ENCODE measurements at places on chromosomes 13 and 19.

DNA sequence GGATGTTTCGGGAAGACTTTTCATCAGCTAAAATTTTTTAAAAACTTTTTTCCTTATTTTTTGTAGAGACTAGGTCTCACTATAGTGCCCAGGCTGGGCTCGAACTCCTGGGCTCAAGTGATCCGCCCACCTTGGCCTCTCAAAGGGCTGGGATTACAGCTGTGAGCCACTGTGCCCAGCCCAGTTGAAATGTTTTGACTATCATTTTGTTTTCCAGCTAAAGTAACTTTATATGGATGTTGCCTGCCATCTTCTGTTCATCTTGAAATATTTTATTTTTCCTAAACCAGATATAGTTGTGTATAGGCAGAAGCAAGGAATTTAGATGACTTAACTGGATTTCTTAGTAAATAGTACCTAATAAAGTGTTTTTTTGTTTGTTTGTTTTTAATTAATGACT lies 7.0 kb downstream of the CAB39L start:
- peak; percentile 31 for DNase-seq

- no peak for DNase-seq
Measured at GRCh38 chr19:13764821-13765394, 586 bp downstream of the MRI1 start.

GRCh38 chr13:97250560-97250959 lies 28.4 kb downstream of the MBNL2 start:
- DNase-seq, result no peak

DNA sequence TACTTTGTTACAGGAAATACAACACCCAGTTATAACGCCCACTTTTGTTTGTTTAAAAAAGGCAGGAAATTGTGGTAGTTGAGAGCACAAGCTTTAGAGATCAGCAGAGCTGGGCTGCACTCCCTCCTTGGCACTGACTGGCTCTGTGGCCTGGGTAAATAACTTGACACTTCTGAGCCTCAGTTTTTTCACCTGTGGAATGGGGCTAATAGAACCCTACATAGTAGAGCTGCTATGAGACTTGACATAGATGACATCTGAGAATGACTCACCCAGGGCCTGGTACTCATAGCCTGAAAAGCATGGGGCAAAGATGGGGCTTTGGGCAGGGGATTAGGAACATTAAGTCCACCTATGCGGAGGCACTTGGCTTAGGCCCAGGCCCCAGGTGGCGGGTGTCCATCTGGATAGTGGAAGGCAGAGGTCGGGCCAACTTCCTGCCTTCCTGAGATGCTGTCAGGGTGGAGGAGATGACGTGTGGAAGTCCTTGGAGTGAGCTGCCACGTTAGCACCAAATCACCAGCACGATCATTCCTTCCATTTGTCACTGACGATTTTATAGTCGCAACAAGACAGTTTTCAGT lies 159.1 kb downstream of the KATNAL1 start:
- DNase-seq, result no peak

GRCh38 chr13:33264620-33264978 lies 21.0 kb downstream of the STARD13 start:
- DNase-seq, result no peak

DNA sequence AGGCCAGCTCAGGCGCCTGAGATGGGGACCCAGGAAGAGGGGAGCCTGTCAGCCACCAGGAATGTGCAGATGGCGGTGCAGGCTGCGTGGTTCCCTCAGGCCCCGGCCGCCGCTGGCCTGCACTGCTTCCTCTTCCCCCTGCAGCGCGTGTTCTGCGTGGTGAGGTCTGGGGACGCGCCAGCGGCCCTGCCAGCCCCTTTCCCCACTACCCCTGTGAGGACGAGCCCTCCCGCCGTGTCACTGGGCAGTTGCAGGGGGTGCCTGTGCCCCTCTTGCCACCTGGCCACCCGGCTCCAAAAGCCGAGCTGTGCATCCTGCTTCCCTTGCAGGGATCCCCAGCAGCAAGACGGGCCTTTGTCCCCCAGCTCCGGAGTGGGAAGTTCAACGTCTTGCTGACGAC lies 58.4 kb downstream of the SMARCA4 start:
- DNase-seq, result no peak

DNA sequence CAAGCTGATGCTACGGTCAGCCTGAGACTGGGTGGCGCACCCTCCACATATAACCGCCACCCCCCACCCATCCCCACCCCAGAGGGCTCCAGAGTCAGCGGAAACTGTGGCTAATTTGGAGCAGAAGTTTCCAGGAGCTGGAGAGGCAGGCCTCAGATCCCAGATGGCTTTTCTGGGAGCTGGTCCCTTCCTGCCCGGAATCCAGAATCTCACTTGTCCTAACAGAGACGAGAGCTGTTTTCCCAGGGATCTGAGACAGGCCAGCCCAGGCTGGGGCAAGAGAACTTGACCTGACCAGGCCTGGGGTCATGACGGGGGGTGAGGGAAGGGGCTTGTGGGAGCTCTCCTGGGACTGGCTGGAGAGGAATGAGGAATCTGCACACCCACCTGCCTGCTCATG lies 6.5 kb downstream of the EPHX3 start:
- no peak for DNase-seq

DNA sequence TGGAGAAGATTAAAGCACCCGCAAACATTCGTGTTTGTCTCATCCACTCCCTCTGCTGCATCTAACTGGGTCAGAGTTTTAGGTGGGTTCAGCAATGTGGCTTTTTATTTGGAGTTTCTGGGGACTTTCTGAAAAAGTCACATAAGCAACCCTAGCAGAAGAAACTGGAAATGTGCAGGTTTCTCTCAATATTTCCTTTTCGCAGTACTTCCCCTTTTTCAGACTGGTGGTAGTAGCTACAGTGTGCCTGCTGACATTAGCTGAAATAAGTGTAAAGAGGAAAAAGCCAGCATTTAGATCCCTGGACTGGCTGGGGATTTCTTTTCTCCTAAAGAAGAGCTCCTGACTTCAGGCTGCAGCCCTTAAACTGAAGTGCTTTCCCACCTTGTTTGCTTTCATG lies 15.9 kb upstream of the OLFM4 start:
- no peak for DNase-seq

GRCh38 chr19:46378268-46378667 lies 31.4 kb downstream of the PPP5C start:
- DNase-seq, result peak; percentile 27

DNA sequence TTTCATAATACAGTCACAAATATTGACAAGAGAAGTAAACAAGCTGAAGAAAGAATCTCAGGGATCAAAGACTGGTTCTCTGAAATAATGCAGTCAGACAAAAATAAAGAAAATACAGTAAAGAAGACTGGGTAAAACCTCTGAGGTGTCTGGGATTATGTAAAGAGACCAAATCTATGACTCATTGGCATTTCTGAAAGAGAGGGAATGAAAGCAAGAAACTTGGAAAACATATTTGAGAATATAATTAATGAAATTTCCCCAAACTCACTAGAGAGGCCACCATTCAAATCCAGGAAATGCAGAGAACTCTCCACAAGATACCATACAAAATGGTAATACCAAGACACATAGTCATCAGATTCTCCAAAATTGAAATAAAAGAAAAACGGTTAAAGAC lies 53.0 kb upstream of the GPC6 start:
- no peak for DNase-seq

- no peak for DNase-seq
Measured at GRCh38 chr19:12163826-12164225, 930 bp downstream of the ZNF136 start.

DNA sequence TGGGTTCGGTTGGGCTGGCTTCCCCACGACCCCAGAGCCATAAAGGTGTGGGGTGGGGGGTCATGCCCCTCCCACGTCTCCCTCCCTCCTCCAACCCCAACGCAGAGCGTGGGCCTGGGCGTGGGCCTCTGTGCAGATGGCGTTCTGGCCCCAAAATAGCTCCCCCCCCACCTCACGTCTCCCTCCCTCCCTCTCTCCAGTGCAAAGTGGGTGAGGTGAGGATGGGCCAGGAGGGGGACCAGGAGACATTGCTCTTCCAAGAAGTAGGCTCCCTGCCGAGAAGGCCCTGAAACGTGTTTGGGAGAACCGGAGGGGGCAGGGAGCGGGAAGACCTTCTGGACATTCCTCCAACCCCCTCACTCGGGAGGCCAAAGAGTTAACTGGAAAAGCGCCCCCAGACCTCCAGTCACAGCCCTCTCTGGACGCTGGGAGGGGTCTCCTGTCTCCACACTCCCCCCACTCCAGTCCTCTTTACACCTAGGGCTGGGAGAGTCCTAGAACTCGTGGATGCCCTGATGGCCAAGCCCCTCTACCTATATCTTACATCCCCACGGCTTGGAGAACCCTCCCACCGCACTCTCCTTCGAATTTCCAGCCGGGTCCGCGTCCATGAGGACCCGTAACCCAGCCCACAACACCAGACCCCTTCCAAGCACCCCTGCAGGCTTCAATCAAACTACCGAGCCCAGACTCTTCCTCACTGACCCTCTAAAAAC lies 855 bp downstream of the UNC13A start:
- no peak for DNase-seq

- no peak for DNase-seq
Measured at GRCh38 chr13:59408738-59409137, 755.0 kb downstream of the DIAPH3 start.

- DNase-seq, result no peak
Measured at GRCh38 chr19:28532765-28533341, 680.1 kb downstream of the UQCRFS1 start.

GRCh38 chr13:87376081-87376480 lies 295.1 kb upstream of the SLITRK5 start:
- no peak for DNase-seq

GRCh38 chr19:1155352-1156304 lies 18.4 kb downstream of the SBNO2 start:
- no peak for DNase-seq

- DNase-seq, result no peak
Measured at GRCh38 chr19:44682807-44683206, 11.5 kb downstream of the CEACAM19 start.

DNA sequence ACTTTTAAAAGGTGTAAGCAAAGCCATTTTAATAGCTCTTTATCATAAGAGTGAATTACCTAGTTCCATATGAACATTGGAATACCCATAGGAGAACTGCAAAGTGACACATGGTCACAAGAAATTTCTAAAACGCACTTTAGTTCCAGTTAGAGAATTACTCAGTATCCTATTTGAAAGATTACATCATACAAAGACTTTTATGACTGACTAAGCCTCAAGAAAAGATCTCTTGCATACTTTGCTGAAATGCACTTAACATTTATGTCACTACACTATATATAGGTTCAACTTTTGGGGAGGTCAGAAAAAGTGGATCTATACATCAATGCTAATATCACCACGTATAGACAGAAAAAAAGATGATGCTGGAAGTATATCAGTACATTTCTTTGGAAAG lies 7.1 kb downstream of the PCDH9 start:
- DNase-seq, result no peak

DNA sequence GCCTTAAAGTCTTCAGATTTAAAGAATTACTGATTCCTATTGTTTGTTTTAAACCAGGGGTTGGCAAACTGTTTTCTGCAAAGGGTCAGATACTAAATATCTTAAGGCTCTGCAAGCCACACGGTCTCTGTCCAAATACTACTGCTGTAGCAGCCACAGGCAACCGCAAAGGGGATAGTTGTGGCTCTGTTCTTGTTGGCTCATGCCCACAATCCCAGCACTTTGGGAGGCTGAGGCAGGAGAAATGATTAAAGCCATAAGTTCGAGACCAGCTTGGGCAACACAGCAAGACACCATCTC lies 22.4 kb downstream of the RANBP3 start:
- no peak for DNase-seq

DNA sequence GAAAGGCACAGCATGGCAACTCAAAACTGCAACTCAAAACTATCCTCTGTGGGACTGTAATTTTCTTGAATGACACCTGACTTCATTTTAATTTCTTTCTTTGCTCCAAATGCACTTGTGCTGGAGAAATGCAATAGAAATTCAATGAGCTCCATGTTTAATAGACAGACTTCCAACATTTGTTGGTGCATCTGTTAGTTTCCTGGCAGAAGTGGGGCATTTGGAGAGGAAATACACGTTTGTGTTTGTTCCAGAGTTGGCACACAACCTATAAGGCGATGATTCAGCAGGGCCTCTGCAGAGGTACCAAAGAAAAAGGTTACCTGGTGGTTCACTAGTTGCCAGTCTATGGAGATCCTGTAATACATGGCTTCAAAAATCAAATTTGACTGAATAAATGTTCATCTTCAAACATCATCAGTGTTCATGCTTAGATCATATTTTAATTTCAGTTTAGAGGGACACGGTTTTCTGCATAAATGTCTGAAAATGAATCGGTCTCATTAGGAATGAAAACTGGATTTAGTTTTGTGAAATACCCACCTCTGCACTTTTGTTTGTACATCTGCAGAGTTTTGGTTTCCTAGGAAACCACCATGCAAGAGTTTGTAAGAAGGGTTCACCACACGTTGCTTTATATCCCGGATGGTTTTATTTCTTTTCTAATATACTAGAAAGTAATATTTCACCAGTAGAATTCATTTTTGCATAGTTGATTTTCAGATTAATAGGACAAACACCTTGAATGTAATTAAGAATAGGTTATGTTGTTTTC lies 21.8 kb upstream of the OBI1 start:
- DNase-seq, result no peak

- peak; percentile 95 for DNase-seq
Measured at GRCh38 chr19:46856062-46857022, 4.5 kb upstream of the ARHGAP35 start.

GRCh38 chr19:2333027-2333806 lies 4.7 kb downstream of the SPPL2B start:
- no peak for DNase-seq

DNA sequence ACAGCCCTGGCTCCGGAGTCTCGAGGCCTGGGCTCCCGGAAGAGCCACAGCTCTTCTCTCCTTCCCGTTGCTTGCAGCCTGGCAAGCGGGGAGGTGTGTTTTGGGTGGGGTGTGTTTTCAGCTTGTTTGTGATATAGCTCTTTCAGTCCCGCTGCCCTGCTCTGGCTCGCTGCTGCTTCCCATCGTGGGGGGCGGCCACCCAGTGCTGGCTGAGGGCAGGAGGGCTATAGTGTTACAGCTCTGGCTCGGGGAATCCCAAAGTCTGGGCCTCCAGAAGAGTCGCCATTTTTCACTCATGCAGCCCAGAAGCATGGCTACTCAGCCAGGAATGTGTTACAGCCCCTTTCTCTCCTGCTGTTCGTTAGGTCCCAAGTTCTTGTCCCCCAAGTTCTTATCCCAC lies 2.2 kb upstream of the ZNF256 start:
- DNase-seq, result no peak

DNA sequence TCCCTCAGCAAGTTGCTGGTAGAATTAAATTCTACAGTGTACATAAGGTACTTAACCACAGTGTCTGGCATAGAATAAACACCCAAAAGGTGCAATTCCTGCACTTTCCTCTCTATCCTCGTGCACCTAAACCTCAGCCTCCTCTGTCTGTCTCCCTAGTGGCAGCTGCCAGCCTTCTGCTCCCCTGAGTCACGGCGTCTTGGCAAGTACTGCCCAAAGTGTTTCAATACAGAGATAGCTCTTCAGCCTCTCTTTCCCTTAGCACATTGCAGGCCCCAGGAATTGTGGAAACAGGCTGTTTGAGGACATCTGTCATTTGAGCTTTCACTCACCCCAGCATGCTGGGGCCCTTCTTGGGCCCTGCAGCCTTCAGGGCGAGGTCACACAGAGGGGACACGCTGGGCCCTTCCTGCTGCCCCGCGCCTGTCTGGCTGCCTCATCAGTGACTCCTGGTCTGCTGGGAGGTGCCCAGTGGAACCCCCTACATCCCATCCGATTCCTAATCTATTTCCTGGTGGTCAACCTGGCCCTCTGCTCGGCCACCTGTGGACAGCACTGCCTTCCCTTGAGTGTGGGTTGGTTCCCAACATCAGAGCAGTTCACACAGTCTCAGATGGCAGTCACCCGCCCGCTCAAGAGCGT lies 19.3 kb downstream of the COL4A2 start:
- DNase-seq, result no peak

All from brain microvascular endothelial cell (primary cell).